Fibroblast of the aortic adventitia (primary cell): ENCODE measurements at places on chromosomes 11 and 22. TPM values are rescaled to one million over a fixed set of nuclear protein-coding genes. Genes with fewer than 3 reads are reported as not detected.

- no peak for DNase-seq
Measured at GRCh38 chr11:6599449-6599848, 4.0 kb downstream of the RRP8 start.

DNA sequence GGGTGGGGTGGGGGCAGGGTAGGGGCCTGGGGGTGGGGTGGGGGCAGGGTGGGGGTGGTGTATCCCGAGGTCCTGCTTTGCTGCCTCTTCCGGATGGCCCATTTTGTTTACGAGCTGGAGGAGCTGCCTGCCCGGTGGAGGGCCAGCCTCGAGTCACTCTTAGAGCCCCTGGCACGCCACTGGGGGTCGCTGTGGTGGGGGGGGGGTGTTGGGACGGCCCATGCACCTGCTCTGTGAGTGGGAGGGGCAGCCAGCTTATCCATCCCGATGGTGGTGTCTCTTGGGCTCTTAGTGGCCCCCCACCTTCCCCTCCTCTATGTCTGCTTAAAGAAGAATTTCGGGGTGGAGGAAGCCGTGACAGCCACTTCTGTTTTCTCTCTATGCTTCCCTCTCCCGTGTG is 24.6 kb downstream of the MRGPRD start:
- DNase-seq, result no peak

DNA sequence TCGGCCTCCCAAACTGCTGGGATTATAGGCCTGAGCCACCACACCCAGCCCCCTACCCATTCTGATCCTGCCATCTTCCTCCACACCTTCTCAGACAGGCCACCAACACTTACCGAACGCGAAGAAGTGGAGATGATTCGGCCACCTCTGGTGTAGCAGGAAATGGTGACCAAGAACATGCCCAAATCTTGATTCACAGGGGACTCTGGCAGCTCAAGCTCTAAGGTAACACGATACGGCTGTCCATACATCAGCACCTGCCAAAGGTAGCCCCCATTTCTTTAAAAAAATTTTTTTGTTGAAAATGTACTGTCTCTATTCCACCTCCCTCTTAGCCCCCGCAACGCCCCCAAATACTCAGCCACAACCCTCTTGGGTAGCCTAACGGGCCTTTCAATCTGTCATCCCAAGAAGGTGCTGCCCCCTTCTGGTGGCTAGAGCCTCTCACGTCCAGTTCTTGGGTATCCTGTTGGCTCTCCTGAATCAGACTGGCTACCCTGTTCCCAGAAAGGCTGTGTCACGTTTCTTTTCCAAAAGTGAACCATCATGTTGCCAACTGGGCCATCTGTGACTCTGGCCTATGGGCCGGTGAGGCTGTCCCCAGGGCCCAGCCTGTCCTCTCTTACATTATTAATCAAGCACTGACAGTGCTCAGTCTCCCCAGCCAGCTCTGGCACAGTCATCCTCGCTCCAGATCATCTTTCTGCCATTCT is 5.3 kb upstream of the LRRN4CL start:
- peak; percentile 91 for DNase-seq

GRCh38 chr11:17596310-17596669 is 49.2 kb downstream of the OTOG start:
- DNase-seq, result no peak

GRCh38 chr11:74418509-74418895 is 20.3 kb upstream of the PGM2L1 start:
- peak; percentile 65 for DNase-seq

GRCh38 chr11:69210310-69211035 is 54.7 kb downstream of the SMIM38 start:
- DNase-seq, result no peak

DNA sequence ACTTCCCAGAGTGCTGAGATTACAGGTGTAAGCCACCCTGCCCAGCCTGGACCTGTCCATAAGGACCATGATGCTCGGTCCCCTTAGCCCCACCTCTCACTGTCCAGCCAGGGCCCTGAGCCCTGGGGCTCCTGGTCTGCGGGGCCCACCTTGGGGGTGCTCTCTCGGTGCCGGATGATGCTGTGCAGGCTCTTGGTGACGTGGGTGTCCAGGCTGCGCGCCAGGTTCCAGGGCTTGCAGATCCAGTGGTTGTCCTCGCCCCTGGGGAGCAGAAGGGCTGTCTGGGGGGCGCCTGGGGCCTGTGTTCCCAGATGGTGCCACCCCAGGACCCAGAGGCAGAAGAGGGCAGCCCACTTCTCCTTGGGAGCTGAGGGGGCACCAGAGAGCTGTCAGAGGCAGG is 13.4 kb downstream of the TTLL12 start:
- DNase-seq, result no peak

DNA sequence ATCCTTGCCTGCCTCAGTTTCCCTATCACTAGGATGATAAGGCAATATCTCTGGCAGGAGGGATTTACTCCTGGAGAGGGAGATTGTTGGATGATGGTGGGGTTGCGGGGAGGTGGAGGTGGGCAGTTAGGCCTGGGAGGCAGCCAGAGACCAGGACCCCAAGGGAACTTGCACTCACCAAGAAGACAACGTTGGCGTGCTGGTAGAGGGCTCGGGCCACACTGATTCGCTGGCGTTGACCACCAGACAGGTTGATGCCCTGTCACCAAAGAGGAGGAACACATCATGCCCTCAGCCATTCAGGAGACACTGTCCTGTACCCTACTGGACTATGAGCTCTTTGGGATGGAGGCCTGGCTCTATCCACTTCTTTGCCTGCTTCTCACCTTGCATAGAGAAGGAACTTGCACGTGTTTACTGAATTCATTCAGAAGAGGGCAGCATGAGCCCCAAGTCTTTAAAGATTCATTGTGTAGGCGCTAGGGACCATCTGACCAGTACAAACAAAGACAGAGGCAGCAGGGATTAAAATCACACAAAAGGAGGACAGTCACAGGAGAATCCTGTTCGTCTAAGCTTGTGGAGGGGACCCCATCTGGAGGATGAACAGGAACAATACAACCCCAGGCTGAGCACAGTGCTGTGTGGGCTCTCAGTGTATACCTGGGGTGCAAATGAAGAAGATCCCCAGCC is 24.2 kb upstream of the KCNJ11 start:
- DNase-seq, result no peak

DNA sequence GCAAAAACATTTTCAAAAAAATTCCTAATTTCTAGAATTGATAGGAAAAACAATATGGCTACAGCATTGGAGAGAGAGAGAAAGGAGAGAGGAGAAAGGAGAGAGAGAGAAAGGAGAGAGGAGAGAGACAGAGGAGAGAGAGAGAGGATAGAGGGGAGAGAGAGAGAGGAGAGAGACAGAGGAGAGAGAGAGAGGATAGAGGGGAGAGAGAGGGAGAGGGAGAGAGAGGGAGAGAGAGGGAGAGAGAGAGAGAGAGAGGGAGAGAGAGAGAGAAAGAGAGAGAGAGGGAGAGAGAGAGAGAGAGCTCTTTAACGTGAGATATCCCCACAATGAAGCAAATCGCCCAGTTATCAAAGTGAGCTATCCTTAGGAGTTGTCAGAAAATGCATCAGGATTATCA is 737 bp upstream of the TYR start:
- no peak for DNase-seq

- DNase-seq, result peak; percentile 24
Measured at GRCh38 chr11:57638811-57639320, 10.8 kb downstream of the YPEL4 start.

The INTS4 gene
- total RNA-seq, result 24.1 and 52.6 TPM in 2 replicates

The TRIM22 gene
- 73.8 and 93.1 TPM in 2 replicates for total RNA-seq

The CREB3L1 gene
- 31.6 and 37.5 TPM in 2 replicates for total RNA-seq

The THY1 gene
- 96.6 and 164 TPM in 2 replicates for total RNA-seq

The PAMR1 gene
- 134 and 278 TPM in 2 replicates for total RNA-seq
